Mesothelial cell of epicardium (in vitro differentiated cells): ENCODE measurements at places on chromosomes 2 and 18.

DNA sequence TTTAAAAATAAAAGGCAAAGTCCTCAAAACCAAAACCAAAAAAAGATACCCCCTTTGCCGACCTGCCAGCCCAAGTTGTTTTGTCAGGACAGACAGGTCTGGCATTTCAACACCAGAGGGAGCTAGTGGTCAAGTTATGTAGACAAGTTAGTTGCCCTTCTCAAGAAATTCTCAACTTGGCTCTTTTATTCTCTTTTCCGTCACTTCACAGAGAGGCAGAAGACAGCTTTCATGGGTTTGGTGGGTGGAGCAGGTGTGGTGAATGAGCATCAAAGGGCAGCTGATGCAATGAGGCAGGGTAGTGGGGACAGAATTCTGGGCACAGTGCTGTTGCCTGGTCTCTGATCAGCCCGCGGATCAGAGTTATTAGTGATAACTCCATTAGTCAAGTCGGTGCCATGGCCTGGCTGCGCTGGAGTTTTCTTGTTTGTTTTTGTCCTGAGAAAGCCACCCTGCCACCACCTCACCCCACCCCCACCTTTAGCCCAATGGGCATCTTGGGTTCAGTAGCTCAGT lies 303.7 kb upstream of the EPAS1 start:
- H3K36me3 ChIP-seq, result peaks cover 10% of the 10 kb centered on the region
- no peak overlapping the region for H3K27ac ChIP-seq
- H3K4me3 ChIP-seq, result no peak overlapping the region
- no peaks in the 10 kb centered on the region for H3K27me3 ChIP-seq
- H3K4me1 ChIP-seq, result peaks cover 2% of the 10 kb centered on the region

DNA sequence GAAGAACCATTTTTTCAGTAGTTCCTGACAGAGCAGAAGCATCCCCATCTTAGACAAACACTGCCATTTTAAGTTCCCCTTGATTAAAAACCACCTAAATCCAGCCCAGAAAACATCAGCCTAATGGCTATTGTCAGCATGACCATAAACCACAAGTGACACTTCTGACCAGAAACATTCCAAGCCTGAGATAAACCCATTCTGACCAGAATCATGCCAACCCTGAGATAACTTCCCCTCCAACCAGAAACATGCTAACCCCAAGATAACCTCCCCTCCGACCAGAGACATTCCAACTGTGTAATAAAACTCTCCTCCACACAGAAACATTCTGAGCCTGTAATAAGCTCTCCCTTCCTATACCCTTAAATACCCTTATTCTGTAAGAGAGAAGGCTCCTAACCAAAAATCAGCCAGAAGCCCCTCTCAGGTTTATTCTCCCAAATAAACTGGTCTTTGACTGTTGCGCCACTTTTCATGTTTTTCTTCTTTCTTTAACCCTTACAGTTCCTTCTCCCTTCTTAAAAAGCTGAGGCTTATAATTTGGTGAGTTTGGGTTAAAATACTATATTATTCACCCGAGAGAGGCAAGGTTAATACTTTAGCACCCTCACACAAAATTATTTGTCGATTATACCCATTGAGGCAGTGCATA lies 149.7 kb downstream of the HNMT start:
- no peak overlapping the region for H3K4me3 ChIP-seq
- H3K27me3 ChIP-seq, result no peaks in the 10 kb centered on the region
- no peak overlapping the region for H3K27ac ChIP-seq
- no peak for DNase-seq
- H3K36me3 ChIP-seq, result peaks cover 18% of the 10 kb centered on the region
- no peaks in the 10 kb centered on the region for H3K4me1 ChIP-seq

DNA sequence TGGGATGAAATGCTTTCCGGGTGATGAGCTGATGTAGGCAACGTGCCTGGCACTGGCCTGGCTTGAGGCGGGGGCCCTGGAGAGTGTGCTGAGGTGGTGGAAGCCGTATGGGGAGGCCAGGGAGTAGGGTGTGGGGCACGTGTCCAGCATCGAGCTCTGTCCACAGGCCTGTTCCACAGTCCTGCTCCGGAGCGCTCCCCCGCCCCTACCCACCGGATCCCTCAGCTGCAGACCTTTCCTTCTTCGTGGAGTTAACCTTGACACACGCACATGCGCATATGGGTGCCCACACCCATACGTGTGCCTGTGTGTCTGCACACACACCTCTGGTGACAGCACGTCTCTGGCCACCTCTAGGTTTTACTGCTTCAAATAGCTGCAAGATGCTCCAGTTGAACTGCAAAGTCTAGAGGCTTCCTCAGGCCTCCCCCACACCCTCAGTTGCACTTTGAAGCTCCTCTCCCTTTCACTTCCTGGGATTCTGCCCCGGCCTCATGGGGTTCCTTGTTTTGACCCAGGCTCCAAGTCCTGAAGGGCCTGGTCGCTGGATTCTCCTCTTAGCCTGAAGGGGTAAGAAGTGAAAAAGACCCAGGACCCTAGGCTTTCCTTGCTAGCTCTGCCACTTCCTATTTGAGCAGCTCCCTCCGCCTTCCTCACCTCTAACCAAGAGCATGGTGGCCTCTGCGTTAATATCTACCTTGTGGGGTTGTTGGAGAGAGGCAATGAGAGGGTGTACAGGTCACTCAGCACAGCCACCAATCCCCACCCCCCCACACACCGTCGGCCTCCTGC lies 49.5 kb downstream of the INHBB start:
- no peak overlapping the region for H3K27ac ChIP-seq
- peaks cover 10% of the 10 kb centered on the region for H3K4me1 ChIP-seq
- no peaks in the 10 kb centered on the region for H3K36me3 ChIP-seq
- no peak for DNase-seq

DNA sequence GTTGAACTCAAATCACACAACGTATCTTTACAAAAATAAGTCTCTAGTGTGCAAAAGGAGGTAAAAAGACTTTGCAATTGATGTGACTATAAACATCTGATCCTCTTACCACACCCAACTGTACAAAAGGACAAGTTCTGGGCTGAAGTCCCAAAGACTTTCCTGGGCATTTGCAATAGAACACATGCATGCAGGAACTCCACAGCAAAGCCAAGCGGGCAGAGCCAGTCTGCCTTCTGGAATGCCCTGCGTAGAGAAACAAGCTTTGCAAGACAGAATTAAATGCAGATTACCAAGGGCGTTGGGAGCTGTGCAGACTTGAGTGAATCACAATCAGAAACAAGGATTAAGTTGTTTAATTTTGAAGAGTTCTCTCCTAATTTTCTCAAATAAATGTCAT lies 208.4 kb upstream of the ZNF521 start:
- H3K36me3 ChIP-seq, result no peaks in the 10 kb centered on the region
- H3K27me3 ChIP-seq, result no peaks in the 10 kb centered on the region
- no peak overlapping the region for H3K4me3 ChIP-seq
- no peak for DNase-seq
- H3K4me1 ChIP-seq, result peaks cover 6% of the 10 kb centered on the region

DNA sequence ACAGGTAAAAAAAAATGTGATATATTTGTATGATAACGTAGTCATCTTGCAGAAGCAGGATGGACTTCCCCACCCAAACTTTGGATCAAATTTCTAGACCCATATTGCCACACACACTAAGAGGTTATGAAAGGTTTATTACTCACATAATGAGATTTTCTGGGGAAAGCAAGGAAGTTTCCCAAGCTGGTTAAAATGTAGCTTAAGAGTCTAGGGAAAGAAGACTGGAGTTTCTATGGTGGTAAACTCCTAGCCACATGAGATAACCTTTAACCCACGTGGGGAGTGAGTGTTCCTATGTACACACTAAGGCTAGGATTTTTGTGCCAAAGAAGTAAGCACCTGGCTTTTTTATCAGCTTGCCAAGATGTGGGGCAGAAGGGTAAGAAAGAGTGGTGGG lies 335.7 kb upstream of the UBE2E3 start:
- H3K4me3 ChIP-seq, result no peak overlapping the region
- H3K27ac ChIP-seq, result no peak overlapping the region
- H3K36me3 ChIP-seq, result no peaks in the 10 kb centered on the region
- no peaks in the 10 kb centered on the region for H3K27me3 ChIP-seq
- H3K4me1 ChIP-seq, result no peaks in the 10 kb centered on the region

GRCh38 chr18:22057908-22058527 lies 111.4 kb upstream of the GATA6 start:
- H3K4me3 ChIP-seq, result no peak overlapping the region
- peaks cover 2% of the 10 kb centered on the region for H3K4me1 ChIP-seq
- no peak for DNase-seq
- H3K36me3 ChIP-seq, result peaks cover 1% of the 10 kb centered on the region
- no peaks in the 10 kb centered on the region for H3K27me3 ChIP-seq
- no peak overlapping the region for H3K27ac ChIP-seq

DNA sequence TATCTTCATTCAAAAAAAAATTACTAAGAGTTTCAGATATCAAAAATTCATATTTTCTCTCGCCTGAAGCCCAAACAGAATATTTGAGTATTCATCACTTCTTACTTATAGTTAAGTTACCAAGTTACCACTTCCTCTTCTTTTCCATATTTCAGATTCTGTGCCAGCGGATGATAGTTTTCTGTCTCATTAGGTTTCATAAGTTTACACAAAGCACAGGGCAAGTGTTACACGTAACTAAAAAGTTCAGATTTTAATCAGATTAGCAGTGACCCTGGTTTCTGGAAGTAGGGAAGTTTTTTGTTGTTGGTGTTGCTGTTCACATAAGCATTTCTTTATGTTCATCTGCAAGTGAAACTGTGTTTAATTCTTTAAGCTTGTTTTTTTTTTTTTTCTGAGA lies 10.2 kb downstream of the AFTPH start:
- H3K27me3 ChIP-seq, result no peaks in the 10 kb centered on the region
- no peak for DNase-seq
- H3K36me3 ChIP-seq, result no peaks in the 10 kb centered on the region
- H3K4me3 ChIP-seq, result no peak overlapping the region

DNA sequence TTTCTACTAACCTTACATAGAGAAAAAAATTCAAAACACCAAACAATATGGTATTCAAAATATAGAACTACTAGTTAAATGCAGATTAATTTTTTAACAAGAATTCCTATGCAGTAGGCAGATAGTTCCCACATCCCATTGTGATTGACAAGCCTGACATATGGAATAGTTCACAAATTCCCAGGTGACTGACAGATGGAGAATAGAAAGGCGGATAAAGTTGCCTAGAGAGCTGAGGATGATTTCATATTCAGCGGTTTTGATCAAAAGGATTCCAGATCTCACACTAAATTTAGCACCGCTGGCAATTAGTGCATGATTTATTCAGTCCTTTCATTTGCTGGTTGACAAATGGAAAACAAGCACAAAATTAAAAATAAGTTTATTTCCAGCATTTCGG lies 733.7 kb upstream of the POU3F3 start:
- H3K27ac ChIP-seq, result no peak overlapping the region
- H3K27me3 ChIP-seq, result peaks cover 11% of the 10 kb centered on the region
- no peaks in the 10 kb centered on the region for H3K36me3 ChIP-seq
- DNase-seq, result no peak
